Common myeloid progenitor, CD34-positive (primary cell): ENCODE measurements at places on chromosomes 1 and 21.

DNA sequence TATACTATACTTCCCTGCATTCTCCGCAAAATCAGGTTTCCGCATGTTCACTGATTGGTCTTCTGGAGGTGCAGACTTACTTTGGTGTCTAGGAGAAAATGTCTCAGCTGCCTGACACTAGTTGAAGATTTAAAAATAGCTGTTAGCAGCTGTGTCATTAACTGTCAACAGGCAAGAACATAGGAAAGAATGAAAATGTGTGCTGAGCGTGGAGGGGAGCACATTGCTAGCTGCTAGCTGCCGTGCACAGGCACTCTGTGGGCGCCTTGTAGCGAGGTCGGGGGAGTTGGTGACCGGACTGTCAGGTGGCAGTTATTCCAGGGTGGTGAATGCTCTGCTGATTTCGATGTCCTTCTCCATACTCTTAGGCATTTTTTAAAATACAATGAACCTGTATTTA is 5.2 kb downstream of the FAAH start:
- peak; percentile 31 for DNase-seq

- no peak for DNase-seq
These were observed 2.3 kb downstream of the FCRLA start for GRCh38 chr1:161709373-161709772.

GRCh38 chr1:193979219-193979618 is 792.8 kb upstream of the B3GALT2 start:
- DNase-seq = no peak

- DNase-seq = no peak
These were observed 7.1 kb downstream of the MEX3A start for GRCh38 chr1:156075162-156075561.

GRCh38 chr1:24849672-24850295 is 80.3 kb downstream of the RUNX3 start:
- DNase-seq = peak; percentile 55

DNA sequence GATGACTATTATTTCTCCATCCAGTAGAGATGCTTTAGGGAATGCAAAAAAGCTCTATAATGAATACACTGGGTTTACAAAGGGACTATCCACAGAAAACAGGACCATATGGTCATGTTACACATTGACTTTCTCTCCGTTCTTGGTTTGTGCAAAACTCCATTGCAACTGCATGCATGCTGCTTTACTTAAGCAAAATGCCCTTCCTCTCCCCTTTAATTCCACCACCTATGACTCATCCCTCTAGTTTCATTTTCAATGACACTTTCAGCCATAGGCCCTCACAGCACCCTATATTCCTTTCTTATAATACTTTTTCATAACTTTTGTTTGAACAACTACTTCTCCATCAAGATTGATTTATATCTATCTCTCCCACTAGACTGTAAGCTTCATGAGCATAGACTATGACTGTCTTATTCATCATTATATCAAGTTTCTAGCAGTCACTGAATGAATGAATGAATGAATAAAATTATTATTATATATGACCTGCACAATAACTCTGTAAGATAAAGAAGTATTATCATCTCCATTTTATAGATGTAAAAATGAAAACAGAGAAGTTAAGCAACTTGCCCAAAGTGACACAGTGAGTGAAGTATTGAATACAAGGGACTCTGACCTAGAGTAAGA is 248.9 kb downstream of the PLPP3 start:
- peak; percentile 38 for DNase-seq

- no peak for DNase-seq
These were observed 183.0 kb downstream of the HIVEP3 start for GRCh38 chr1:41735631-41736260.

GRCh38 chr1:222817529-222817928 is 2.7 kb downstream of the DISP1 start:
- peak; percentile 26 for DNase-seq
